Mesenchymal stem cell (in vitro differentiated cells and primary cell): ENCODE measurements at places on chromosomes 6 and 20.

DNA sequence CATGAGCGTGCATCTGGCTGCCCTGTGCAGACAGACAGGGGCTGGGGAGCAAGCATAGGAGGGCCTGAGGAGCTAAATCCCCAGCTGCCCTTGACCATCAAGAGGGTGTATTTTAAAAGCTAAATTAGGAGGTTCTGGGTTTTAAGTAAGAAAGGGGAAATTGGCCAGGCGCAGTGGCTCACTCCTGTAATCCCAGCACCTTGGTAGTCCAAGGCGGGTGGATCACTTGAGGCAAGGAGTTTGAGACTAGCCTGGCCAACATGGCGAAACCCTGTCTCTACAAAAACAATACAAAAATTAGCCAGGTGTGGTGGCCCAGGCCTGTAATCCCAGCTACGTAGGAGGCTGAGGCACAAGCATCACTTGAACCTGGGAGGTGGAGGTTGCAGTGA is 27.8 kb downstream of the SERPINB6 start:
- no peaks in the 10 kb centered on the region for H3K4me1 ChIP-seq
- H3K36me3 ChIP-seq: peaks cover 21% of the 10 kb centered on the region
- no peak overlapping the region for H3K4me3 ChIP-seq
- H3K27me3 ChIP-seq: no peaks in the 10 kb centered on the region

DNA sequence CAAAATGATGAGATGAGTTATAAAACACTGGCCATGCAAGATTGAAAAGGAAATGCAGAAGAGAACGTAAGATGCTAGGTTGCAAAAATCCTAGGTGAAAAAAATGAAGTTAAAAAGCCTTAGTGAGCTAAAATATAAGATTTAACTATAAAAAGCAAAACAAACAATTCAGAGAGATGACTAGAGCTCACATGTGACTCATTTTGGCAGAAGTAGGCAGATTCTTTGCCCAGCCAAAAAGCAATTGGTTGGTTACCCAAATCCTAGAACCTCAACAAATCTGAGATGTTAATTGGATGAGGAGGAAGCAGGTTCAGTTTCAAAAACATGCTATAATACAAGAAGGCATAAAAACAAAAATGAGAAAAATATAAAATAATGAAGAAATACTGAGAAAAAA is 249.1 kb downstream of the OGFRL1 start:
- H3K27me3 ChIP-seq: no peaks in the 10 kb centered on the region
- no peaks in the 10 kb centered on the region for H3K36me3 ChIP-seq
- H3K4me3 ChIP-seq: no peak overlapping the region
- DNase-seq: no peak
- no peaks in the 10 kb centered on the region for H3K4me1 ChIP-seq

GRCh38 chr6:162899148-162899547 is 171.4 kb downstream of the PACRG start:
- H3K27me3 ChIP-seq: no peaks in the 10 kb centered on the region
- H3K4me1 ChIP-seq: no peaks in the 10 kb centered on the region
- no peak overlapping the region for H3K4me3 ChIP-seq
- DNase-seq: no peak

DNA sequence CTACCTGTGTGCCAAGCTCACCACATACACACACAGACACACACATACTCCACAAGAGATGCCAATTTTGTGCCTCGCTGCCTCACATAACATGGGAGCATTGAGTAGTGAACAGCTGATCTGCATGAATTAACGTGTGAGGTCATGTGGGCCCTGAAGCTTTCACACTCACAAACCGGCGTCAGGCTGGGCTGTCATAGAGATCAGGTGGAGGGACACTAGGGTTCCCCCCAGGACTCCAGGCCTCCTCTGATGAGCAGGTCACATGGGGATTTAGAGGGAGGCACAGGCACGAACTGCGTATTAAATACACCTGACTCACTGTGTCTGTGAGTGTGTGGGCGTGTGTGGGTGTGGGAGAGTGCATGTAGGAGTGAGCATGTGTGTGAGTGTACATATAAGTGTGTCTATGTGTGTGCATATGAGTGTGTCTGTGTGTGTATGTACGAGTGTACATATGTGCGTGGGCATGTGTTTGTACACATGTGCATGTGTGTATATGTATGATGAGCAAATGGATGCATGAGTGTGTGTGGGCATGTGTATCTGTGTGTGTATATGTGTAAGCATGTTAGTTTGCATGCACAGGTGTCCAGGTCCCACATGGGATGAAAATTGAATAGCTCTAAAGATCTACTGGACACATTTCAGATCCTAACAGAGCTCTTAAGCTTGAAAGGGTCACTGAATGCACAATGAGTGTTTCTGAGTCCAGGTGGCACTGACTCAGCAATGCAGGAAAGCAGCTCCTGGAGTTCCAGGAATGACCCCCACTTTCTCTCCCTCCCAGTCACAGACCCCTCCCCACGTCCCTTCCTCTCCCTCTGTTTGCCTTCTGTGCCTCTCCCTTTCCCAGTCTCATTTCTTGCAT is 336.6 kb downstream of the PREX1 start:
- no peak overlapping the region for H3K27ac ChIP-seq
- peaks cover 53% of the 10 kb centered on the region for H3K27me3 ChIP-seq
- H3K36me3 ChIP-seq: no peaks in the 10 kb centered on the region
- H3K4me1 ChIP-seq: no peaks in the 10 kb centered on the region

DNA sequence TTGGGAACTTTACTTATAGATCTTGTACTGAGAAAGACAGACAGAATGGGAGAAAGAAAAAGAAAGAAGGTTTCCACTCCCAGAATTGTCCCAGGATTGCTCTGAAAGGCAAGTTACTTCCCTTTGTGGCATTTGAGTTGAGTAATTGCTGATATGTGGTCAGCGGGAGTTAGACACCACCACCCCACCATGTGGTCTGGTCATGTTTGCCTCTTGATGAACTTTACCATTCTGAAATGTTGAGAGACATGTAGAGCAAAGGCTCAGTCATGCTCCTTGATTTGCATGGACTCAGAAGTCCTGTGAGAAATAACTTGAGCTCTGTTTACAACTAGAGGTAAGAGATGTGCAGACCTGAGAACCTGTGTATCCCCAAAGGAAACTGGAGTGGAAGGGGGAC is 17.1 kb downstream of the TCF21 start:
- H3K36me3 ChIP-seq: no peaks in the 10 kb centered on the region
- no peak overlapping the region for H3K4me3 ChIP-seq
- no peaks in the 10 kb centered on the region for H3K27me3 ChIP-seq
- no peaks in the 10 kb centered on the region for H3K4me1 ChIP-seq

DNA sequence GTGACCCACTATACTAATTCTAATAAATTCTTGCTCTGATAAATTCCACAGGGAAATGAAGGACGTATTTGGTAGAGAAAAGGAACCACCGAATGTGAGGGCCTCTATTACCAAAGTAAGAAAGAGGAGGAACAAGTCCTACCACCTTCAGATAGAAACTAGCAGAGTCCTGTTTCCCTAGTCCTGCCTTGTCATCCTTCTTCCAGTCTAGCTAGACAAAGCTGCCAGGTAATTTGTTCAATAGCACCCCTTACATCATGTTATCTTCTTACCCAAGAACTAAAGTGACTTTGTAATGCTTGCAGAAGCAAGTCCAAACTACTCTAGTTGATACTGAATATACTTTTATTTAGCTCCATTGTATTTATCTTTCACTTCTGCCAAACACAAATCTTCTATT is 29.3 kb upstream of the FAM83B start:
- no peaks in the 10 kb centered on the region for H3K4me1 ChIP-seq
- H3K36me3 ChIP-seq: no peaks in the 10 kb centered on the region
- H3K27me3 ChIP-seq: no peaks in the 10 kb centered on the region
- no peak overlapping the region for H3K4me3 ChIP-seq
- no peak overlapping the region for H3K27ac ChIP-seq

- no peaks in the 10 kb centered on the region for H3K36me3 ChIP-seq
- peaks cover 1% of the 10 kb centered on the region for H3K4me1 ChIP-seq
- no peak overlapping the region for H3K4me3 ChIP-seq
- H3K27ac ChIP-seq: no peak overlapping the region
- peaks cover 21% of the 10 kb centered on the region for H3K27me3 ChIP-seq
- peak; percentile 33 for DNase-seq
Measured at GRCh38 chr20:56860413-56860812, 231.3 kb downstream of the TFAP2C start.

GRCh38 chr20:42749556-42749955 is 440.1 kb downstream of the PTPRT start:
- no peak for DNase-seq
- H3K4me1 ChIP-seq: no peaks in the 10 kb centered on the region
- H3K27me3 ChIP-seq: no peaks in the 10 kb centered on the region
- H3K27ac ChIP-seq: no peak overlapping the region

DNA sequence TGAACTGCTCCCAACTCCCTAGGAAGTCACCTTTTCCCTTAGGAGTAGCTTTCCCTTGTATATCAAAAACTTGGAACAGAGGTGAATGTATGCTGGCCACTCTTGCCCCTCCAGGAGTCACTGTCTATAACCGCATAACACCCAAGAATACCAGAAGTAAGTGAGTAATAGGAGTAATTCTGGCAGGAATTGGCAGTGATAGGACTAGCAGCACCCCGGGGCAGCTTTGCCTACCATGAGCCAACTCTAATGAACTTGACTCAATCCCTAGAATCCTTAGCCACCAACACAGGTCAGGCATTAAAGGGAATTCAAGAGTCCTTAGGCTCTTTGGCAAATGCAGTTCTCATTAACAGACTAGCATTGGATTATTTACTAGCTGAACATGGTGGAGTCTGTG is 28.8 kb upstream of the CD164 start:
- H3K27ac ChIP-seq: no peak overlapping the region
- H3K36me3 ChIP-seq: no peaks in the 10 kb centered on the region
- no peak overlapping the region for H3K4me3 ChIP-seq

- no peak overlapping the region for H3K27ac ChIP-seq
- no peaks in the 10 kb centered on the region for H3K36me3 ChIP-seq
- DNase-seq: no peak
- no peak overlapping the region for H3K4me3 ChIP-seq
Measured at GRCh38 chr6:123030282-123030681, 34.2 kb downstream of the CLVS2 start.

DNA sequence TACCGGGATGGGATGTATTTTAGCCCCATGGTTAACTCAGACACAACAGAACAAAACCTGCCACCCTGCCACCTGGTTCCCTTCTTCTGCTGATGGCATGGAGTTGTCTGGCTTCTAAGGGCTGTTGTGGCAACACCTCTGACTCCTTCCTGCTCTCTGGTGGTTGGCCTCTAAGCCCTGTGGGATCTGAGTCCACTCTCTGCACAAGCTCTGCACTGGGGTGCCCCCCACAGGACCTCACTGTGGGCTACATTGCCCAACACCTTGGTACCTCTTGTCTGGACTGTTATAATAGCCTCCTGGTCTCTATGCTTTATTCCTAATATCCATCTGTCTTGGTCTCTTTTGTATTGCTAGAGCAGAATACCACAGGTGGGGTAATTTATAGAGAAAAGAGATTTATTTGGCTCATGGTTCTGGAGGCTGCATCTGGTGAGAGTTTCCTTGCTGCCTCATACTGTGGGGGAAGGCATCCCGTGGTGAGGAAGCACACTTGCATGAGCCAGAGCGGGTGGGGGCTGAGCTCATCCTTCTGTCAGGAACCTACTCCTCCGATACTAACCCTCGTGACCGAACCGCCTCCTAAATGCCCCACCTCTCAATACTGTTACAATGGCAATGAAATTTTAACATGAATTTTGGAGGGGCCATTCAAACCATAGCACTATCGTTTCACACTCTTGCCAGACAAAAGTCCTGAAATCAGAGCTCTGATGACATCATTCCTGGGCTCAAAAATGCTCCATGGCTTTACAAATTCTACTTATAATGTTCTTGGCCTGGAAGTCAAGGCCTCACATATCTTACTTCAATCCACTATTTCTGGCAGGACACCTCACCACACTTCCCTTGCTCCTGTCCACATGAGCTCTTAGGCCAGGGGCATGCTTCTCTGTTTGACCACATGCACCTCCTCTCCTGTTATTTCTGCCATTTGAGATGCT is 127.2 kb downstream of the PAX1 start:
- no peak overlapping the region for H3K4me3 ChIP-seq
- H3K36me3 ChIP-seq: no peaks in the 10 kb centered on the region
- no peak for DNase-seq

GRCh38 chr6:938271-938905 is 245.4 kb upstream of the EXOC2 start:
- H3K36me3 ChIP-seq: no peaks in the 10 kb centered on the region
- no peak overlapping the region for H3K4me3 ChIP-seq
- no peaks in the 10 kb centered on the region for H3K27me3 ChIP-seq
- no peak overlapping the region for H3K27ac ChIP-seq
- no peaks in the 10 kb centered on the region for H3K4me1 ChIP-seq

DNA sequence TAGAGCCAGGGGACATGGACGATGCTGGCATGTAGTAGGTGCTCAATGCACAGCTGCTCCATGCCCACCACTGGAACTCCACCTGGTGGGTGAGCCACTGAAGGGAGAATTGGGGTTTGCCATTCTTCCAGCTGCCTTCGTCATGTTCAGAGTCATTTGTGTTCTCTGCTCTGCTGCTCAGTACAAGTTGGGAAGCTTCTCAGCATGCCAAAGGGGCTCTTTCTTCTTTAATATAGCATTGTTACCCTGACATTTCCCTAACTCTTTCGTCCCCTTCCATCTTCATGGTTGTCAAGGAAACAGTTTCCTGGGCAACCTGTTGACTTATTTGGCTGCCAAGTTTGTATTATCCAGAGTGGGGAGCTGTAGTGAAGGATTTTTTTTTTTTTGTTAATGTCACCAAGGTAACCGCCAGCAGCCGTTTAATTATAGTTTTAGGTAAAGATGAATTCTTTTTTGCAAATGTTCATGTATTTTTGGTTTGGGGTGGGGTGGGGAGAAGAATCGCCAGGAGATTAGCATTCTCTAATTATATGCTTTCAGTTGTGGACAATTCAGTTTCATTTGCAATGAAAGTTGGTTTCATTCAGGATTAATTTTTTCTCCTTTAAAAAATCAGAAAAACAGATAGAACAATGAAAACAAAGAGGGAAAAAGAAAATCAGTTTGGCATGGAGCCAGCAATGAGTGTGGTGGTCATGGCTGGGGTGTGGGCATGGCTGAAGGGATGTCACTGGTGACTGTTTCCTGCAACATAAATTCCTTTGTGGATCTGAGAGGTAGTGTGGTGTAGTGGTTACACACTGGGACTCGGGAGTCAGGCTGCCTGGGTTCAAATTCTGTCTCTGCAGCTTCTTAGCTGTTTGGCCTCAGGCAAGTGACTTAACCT is 73.0 kb upstream of the KCNG1 start:
- H3K4me1 ChIP-seq: no peaks in the 10 kb centered on the region
- no peak overlapping the region for H3K27ac ChIP-seq
- no peak for DNase-seq
- H3K4me3 ChIP-seq: no peak overlapping the region
- H3K27me3 ChIP-seq: peaks cover 80% of the 10 kb centered on the region

GRCh38 chr20:58998656-58999055 is 8.4 kb downstream of the CTSZ start:
- no peak for DNase-seq
- no peaks in the 10 kb centered on the region for H3K27me3 ChIP-seq
- H3K27ac ChIP-seq: no peak overlapping the region
- H3K4me3 ChIP-seq: no peak overlapping the region

GRCh38 chr6:34658605-34659265 is 37.8 kb downstream of the ILRUN start:
- no peaks in the 10 kb centered on the region for H3K27me3 ChIP-seq
- no peak for DNase-seq
- H3K27ac ChIP-seq: no peak overlapping the region
- H3K4me1 ChIP-seq: peaks cover 3% of the 10 kb centered on the region
- H3K4me3 ChIP-seq: no peak overlapping the region
- peaks cover 7% of the 10 kb centered on the region for H3K36me3 ChIP-seq
